ENCODE measurements at places on chromosomes 11 and 22.
A peak's percentile ranks its signal among the peaks of the same experiment; 100 is the strongest.

DNA sequence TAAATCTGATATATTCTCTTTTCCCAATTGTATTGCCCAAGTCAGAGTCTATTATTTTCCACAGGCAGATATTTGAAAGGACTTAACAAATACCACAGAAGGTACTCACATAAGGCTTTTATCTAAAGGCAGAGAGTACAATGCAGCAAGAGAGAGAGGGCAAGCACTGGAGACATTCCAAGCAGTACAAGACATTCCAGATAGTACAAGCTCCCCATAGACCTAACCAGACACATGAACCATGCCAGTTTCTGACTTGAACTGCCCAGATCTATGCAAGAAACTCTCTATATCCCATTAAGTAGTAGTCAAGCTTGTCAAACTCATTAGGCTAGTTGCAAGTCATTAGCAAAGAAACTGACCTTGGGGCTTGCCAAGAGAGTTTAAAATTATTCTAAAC lies 11.2 kb upstream of the MS4A6E start:
- DNase-seq, result no peak

DNA sequence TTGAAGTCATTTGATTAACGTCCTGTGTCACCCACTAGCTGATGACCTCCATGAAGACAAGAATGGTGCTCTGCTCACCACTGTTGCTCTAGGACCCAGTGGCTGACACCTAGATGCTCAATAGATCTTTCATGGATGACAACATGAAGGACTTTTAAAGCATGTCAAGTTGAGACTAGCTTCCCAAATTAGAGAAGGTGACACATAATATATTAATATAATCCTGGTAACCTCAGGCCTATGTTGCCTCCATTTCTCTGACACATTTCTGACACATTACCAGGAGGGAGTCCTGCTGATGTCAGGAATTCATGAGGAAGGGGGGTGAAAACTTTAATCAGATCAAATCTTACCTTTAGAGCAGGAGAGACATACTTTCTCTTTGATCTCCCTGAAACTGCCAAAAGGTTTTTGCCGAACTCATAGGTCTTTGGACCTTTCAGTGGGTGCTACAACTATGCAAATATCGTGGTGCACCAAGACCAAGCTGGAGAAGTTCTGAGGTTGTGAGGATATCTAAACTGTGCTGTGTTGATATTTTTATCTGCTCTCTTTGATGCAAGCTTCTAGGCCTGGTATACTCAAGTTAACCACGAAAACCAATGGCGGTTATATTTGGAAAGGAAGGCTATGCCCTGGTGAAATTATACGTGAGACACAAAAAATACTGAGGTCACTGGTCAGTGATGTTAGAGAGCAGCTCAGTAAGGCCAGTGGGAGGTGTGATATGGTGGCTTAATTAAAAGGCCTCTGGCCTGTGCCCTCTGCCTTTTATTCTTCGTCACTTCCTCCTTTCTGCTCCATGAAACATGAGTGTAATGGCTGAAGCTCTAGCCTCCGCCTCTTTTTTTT lies 13.2 kb upstream of the AMPD3 start:
- no peak for DNase-seq

DNA sequence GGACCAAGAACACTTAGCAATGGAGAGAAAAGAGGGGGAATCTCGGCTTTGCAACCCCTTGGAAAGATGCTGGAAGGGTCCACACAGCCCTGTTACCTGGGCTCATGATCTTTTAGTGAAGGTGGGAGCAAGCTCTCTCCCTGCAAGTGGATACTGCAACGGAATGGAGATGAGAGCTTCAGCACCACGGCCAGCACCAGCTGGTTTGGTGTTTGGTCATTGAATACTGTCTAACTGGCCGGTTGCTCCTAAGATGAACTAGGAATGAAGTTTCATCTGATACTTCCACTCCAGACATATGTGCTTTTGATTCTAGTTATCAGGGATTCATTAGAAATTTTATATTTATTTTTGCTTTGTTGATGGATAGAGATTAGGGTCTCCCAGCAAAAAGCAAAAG lies 16.3 kb downstream of the HTR3A start:
- no peak for DNase-seq

- DNase-seq, result no peak
These were observed 133 bp downstream of the MYH9 start for GRCh38 chr22:36387709-36387958.

DNA sequence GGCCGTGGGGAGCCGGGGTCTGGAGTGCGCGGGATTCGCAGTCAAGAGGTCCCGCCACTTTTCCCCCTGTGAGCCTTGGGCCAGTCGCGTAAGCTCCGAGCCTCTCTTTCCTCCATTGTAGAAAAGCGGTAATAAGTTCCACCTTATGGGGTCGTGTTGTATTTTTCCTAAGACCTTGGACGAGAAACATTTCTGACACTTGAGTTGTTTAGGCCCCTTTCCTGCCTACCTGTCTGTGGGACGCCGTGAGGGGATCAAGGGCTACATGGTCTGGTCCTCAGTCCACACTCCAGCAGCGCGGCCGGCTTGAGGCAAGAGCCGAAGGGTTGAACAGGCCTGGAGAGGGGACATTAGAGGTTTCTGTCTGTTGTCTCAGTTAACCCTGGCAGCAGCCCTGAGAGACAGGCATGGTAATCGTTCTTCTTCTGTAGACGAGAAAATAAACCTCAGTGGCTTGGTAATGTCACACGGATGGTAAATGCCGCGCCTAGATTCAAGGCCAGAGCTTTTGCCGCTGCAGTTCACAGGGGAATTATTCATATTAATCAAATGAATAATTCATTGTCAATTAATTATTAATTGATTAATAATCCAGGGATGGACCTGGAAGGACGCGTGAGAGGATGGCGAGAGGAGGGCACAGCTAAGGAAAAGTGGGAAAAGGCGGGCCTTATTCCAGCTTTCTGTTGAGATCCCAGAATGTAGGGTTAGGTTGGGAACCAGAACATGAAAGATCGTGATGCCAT lies 545 bp downstream of the FEN1 start:
- DNase-seq, result no peak

- DNase-seq, result no peak
These were observed 90.1 kb downstream of the PDHX start for GRCh38 chr11:35006389-35007128.

DNA sequence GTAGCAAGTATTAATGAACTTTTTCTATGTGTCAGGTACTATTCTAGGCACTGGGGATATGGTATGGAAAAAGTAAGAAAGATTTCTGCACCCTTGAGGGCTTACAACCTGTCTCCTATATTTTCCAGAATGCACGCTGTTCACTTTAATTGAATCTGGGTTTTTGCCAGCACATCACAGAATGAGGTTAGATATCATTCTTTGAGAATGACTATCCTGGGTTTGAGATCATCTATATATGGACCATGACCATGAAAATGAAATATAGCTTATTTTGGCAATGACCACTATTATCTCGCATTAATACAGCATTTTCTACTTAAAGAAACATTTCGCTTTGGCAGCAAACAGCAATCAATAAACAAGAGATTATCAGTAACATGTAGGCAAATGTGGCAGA lies 46.9 kb downstream of the C11orf71 start:
- DNase-seq, result no peak

DNA sequence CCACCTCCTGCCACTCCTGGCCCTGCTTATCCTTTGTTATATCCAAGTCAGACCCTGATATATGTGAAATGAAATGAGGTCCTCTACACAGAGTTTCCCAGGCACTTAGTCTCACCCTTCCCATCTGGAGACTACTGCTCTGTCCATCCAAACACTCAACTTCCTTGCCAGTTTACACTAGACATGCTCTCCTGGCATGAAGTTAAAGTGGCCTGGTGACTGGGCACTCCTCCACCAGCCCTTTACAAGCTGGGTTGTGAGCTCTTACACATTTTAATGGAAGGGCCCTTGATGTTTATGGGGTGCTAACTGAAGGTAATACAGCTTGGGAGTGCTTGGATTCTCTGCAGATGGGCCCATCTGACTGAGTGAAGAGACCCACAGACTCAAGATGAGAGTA lies 216.1 kb upstream of the NARS2 start:
- no peak for DNase-seq

DNA sequence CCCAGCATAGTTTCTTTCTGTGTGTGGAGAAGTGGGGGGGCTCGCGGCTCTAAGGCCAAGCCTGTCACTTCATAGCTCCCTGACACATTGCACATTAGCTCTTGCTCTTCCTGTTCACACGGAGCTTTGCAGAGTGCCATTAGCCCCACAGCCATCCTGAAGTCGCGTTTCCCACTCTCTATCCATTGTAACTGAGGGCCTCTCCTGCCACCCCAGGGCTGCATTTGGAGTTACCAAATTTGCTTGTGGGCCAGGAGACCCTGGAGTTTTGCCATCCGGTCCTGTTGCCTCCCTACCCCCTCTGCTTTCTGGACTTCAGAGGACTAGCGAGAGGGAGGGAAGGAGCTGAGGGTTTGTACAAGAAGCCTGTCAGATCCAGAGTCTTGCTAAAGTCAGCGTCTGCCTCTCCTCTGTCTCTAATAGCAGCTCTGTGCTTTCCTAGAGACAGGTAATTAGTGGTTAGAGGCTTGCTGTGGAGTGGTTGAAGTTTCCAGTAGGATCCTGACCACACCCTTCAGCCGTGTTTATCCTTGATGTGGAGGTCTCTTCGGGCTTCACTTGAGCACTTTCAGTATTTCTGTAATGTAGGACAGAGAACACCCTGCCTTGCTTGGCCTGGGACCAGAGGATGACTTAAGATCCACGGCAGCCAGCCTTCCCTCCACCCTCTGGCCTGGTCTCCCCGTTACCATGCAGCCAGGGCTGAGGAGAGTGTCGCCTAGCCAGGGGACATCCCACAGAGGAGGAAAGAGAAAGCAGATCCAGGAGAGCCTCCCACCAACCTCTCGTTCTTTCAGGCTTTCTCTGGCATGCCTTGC lies 14.1 kb downstream of the DCPS start:
- peak; percentile 23 for DNase-seq

DNA sequence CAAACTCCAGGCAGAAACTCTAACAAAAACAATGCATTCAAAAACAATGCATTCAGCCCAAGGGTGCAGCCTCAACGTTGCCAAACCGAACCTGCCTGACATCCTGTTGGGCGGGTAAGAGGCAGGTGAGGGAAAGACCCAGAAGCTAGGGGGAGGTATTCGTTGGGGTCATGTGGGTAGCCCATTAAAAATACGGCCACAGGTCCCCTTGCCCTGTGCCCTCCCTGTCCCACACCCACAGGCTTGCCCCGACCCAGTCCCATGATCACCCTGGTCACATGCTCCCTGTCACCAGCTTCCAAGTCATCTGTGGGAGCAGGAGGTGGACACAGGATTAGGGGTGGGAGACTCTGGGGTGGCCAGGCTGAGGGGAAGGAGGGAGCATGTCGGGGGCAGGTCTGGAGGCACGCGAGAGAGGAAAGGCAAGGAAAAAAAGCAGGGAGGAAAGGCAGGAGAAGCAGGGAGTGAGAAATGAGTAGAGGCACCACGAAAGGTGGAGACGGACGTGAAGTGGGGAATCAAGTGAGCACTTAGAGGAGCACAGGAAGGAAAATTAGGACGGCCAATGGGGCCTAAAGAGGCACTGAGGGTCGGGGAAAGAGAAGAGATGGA lies 683 bp downstream of the PLA2G6 start:
- no peak for DNase-seq

DNA sequence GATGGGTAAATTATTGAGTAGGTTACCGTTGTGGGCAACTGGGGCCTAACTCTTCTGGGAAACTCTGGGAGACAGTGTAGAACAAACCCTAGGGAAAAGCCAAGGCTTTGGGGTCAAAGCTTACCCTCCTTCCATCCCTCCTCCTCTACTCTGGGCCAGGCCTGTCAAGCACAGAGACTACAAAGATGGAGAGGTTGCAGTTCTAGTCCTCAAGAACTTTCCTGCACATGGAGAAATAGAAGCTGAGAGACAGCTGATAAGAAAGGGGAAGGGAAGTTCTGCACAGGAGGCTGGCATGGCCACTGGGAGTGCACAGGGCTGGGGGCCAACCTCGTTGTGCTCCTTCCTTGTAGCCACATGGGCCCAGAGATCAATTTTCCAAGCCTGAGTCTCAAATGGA lies 67.2 kb upstream of the ALX4 start:
- no peak for DNase-seq

- DNase-seq, result peak; percentile 87
These were observed 59.4 kb downstream of the ACER3 start for GRCh38 chr11:76919887-76920746.

DNA sequence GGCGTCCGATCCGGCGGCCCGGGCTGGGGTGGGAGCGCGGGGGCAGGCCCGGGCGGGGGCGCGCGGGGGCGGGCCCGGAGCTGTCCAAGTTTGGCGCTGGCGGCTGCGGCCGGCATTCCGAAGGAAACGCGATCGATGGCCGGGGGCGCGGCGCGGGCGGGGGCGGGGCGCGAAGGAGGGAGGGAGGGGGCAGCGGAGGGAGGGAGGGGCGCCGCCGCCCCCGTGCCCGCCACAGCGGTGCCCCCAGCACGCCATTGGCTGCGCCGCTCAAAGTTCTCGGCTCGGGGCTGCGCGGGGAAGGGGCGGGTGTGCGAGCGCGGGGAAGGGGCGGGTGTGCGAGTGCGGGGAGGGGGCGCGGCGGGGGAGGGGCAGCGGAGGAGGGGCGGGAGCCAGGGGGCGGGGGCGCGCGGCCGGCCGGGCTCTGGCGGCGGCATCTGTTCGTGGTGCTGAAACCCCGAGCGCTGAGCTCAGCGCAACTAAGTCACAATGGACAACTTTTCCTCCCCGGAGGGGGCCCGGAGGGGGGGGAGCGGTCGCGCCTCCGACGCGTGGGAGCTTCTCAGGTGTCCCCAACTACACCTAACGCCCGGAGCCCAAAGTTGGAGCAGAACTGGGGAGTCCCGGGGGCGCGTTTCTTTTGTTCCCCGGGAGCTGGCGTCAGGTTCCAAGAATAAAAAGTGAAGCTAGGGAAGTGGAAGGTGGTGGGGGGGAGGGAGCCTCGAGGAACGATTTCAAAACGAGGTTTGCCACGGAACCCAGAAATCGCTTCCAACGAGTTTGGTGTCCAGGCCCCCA lies 2.2 kb downstream of the PHF21B start:
- DNase-seq, result peak; percentile 52

DNA sequence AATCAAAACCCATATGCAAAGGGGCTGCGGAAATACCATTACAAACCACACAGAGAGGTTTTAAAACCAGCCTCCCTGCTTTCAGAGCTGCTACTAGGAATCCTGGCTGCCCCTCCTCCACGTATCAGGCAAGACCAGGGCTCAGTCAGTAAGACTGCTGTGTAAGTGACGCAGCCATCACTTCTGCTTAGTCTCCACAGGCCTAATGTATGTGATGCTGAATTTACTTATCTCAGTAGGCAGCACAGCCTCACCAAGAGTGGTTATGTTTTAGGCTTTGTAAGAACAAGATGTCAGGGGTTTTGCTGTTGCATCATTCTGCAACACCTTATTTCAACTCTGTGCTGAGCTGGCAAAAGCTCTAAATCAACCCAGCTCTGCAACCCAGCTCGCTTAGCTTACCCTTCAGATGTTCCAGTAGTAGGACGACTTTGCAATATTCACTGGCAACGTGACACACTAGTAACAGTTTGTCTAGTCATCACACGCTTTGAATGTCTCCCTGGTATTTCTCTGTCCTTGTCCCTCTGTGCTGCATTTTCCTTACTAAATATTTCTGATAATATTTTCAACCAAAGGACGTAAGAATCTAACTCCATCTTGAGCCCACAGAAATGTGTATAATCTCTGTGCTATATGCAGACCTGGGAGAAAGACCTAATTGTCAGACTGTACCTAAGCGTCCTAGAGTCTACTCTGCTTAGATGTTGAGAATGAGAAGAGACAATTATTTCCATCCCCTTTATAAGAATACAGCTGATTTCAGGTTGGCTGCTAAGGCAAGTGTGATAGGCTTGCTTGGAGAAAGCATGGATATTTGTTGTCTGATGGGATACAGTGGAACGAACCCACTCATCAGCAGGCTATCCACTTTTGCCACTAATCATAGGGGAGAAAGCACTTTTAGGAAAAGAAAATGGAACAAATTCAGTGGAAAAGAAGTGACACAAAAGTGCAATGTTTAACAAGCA lies 72.2 kb downstream of the LARGE2 start:
- DNase-seq, result peak; percentile 68
